Right renal pelvis (tissue), 4 donors: ENCODE measurements at places on chromosomes 7 and 10.

DNA sequence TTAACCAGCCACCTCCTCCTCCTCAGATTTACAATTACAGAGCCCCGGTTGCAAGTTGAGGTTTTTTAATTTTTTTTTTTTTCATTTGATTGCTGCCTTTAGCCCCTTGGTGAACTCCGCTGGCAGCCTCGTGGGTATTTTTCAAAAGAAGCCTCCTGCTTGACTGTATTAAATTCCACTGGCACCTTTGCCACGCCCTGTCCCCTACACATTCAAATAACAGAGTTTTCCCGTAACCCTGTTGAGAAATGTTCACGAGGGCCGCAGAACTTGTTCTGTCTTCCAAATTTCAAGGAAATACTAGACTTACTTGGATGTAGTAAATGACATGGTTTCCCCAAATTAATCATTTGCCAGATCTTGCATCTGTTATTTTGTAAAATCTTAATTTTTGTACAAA, 167.0 kb downstream of the ARID5B start:
- no peak for DNase-seq

DNA sequence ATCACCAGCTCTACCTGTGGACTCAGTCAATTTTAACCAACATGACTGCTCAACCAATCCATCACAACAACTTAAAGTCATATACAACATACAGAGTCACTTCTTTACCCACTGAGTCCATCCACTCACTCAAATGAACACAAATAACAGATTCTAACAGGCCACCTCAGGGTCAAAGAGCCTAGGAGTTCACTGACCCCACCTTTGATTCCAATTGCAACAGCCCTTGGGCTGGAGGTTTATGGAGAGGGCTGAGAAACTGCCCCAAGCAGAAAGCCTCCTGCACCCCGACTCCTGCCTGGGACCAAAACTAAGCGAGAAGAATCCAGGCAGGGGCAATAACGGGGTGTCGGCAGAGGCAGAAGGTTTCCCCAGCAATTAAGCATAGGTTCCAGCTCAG, 263.8 kb downstream of the PARD3 start:
- DNase-seq, result no peak

GRCh38 chr10:60239228-60239627, 150.4 kb downstream of the ANK3 start:
- no peak for DNase-seq

- DNase-seq, result no peak
Measured at GRCh38 chr10:29522061-29522855, 112.5 kb downstream of the SVIL start.
